SW 1271 (cell line): ENCODE measurements at places on chromosomes 1 and 21.

DNA sequence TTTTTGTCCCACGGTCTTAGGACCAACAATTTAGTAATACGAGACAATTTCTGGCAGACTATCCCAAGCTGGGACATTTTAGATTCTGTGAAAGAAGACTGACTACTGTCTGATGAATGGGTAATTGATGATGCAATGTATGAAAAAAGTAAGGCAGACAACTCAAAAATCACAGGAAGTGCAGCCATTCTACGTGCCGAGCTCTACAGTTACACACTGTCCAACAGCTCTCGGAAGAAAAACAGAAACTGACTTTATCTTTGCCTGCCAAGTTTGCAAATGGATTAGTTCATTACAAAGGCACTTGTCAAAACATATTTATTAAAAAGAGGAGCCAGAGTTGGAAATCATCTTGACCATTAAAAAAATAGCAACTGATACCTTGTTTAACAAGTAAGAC, 31.3 kb downstream of the ZBTB8B start:
- DNase-seq: no peak

DNA sequence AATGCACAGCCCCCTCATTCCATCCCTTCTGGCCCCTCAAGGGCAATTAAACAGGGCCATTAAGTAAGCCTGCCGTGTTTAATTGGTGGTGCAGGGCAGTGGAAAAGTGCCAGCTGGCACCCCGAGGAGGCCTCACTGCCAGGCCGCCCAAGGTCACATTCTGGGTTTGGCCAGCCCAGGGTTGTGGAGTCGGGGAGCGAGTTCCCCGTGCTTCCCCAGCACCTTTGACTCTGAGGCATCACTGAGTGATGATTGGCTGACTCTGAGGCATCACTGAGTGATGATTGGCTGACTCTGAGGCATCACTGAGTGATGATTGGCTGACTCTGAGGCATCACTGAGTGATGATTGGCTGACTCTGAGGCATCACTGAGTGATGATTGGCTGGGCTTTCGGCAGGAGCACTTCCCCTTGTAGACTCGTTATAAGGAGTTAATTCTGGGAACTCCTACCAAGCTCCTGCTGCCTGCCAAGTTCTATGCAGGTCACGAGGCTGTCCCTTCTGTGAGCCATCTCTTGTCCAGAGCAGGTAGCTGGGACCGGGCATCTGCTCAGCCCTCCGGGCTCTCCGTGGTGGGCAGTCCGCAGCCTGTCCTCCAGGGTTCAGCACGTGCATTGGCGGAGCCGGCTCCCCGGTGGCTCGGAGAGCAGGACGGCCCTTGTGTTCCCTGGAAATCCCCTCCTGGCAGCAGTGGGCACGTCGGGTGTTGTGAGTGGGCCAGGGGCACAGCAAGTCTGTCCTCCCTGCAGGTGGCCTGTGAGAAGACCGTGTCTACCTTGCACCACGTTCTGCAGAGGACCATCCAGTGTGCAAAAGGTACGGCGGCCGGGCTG, 20.9 kb downstream of the CSTB start:
- DNase-seq: no peak

DNA sequence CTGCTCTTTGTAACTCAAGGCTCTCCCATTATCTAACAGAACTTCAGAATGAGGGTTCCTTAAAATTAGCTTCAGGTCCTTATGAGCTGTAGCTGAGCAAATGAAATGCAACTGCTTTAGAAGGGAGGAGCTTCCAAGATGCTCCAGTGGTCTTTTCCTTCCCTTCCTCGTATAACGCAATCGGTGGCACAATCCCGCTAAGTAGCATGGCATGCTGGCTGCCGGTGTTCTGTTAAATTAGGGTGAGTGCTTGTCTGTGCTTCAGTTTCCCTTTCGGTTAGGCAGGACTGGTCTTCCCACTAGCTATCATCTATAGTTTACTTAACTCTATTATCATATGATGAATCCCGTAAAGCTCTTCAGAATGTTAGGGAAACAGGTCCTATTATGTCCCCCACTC, 917 bp downstream of the KIAA0040 start:
- no peak for DNase-seq

DNA sequence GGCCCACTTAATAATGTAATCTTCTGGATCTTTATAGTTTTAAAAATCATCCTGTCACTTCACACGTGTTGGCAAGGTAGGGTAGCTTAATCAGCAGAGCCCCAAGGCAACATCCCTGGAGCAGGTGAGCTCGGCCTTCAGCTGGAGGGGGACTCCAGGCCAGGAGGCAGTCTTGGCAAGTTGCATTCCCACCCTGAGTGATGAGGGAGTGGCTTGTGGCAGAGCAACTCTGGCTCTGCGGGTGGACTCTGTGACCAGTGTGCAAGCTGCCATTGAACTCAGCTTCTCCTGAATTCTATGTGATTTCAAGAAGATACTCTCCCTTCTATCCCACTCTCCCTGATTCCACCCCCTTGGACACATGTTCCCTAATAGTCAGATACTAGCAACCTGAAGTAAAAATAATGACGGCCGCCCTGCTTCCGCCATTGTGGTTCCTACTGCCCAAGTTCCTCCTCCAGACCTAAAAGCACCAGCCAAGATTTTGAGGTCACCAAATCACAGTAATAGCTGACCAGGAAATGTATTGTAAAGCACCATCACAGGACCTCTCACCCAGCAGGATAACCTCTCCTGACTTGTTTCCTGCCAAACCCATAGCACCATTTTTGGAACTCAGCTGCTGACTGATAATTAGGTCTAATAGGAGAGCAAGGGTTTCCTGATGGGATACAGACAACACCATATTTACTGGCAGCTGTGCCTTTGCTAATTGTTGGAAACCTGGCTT, 11.5 kb upstream of the LYST start:
- DNase-seq: no peak

GRCh38 chr1:204685236-204686006, at the start of gene LRRN2:
Gene LRRN2 (minus strand): TSS chr1:204685738. CDS start chr1:204619992, 65,746 bp downstream.
- DNase-seq: no peak

- no peak for DNase-seq
These were observed 10.7 kb downstream of the ZNF648 start for GRCh38 chr1:182050481-182051448.

DNA sequence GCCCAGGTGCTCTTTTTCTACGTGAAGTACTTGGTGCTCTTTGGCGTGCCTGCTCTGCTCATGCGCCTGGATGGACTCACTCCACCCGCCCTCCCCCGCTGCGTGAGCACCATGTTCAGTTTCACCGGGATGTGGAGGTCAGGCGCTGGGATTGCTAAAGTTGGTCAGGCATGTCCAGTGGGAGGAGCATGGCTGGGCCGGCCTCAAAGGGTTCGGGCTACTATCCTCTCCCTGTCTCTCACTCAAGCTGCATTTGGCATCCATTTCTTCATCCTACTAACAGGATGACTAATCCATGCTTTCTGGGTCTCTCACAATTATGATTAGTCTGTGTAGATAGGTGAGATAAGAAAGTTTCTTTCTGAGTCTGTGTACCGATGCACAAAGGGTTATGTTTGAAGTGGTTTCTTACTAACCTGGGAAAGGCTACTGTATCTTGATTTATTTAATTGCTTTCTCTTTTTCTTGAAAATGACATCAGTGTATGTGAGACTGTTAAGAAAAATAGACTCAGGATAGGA, 135.9 kb downstream of the HHAT start:
- no peak for DNase-seq

- no peak for DNase-seq
These were observed 654.4 kb upstream of the NR5A2 start for GRCh38 chr1:199373139-199373538.

DNA sequence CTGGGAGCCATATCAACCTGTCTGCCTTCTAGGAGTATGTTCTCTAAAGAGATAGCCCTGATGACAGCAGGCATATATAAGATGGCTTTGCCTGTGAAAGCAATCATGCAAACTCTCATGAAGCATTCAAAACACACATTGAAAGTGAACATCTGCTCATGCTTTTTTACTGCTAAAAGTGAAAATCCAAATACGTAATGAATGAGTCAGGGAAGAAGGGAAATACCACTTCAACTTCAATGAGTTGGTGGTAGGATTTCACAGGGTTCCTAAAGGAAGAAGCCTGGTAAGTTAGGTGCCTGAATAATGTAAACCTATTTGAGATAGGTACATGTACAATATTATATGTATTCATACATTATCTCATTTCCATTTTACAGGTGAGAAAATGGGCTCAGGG, 50.5 kb upstream of the SLFNL1 start:
- no peak for DNase-seq

DNA sequence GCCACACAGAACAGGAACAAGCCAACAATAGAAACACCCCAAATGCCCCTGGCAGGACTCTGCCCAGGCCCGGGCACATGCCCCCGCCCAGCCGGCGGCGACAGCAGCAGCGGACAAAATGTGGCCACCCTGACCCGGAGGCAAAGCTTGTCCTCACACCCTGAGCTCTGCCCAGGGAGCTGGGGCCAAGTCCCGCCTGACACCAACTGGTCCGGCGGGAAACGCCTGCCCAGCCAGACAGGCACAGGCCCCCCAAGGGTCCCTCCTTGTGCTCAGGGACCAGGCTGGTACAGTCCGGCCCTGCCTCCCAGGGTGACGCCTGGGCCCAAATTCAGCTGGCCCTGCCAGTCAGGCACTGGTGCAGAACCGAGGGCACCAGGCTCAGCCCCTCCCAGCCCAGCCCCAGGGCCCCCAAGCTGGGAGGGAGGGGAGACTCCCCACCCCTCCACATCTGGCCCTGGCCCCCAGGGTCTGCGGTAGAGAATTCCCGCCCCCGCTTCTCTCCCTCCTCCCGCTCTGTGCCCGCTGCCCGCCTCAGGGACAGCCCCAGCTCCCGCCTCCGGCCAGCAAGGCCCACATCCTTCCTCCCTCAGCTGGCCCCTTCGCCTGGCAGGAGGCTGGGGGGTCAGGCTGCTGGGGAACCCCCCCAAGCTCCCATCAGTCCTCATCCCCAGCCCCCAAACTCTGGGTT, 2.0 kb downstream of the AHDC1 start:
- DNase-seq: no peak

GRCh38 chr21:27674041-27674615, 707.2 kb upstream of the ADAMTS5 start:
- DNase-seq: no peak

- no peak for DNase-seq
These were observed 55.5 kb downstream of the TLR5 start for GRCh38 chr1:223087291-223088255.

DNA sequence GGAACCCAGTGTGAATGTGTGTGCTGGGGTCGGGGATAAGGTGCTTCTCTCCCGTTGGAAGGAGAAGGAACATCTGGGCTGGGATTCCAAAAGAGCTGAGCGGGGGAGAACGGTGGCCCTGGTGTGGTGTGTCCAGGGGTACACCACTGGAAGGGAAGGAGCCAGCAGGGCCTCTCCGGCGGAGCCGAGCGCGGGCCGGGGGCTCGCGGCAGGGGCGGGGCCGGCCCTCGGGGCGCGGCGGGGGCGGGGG, 231 bp upstream of the RPS6KA1 start:
- no peak for DNase-seq

DNA sequence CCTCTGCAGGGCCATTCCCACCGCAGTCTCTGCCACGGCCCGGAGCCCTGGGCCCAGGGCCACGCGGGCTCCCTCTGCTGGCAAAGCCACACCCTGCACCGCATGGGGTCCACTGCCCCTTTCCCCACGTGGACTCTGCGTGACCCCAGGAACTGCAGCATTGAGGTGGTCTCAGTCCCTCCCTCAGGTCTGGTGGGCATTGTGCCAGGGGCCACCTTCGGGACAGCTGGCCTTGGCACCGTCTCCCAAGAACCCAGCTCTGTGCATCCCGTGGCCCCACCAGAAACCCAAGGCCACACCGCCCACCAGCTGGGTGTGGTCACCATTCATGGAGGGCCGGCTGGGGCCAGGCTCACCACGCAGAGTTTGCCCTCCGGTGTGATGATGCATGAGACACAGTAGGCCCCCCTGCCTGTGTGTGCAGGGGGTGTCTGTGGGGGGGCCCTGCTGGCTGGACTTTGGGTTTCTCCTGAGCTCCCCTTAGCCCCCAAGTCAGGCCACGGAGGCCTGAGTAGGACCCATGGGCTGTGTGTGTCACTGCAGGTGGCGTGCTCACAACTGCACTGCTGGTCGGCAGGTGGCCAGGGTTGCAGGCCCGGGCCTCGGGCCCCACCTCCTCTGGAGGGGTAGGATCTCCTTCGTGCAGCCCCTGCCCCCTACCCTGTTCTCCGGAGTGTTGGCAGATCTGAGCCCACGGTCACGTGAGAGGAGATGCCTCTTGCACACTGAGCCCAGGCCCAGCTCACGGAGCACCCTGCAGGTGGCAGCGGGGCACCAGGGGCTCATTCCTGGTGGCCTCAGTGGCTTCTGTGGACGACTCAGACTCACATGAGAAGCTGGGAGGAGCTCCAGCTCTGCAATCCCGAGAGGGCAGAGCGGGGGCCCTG, 5.8 kb downstream of the VWA1 start:
- no peak for DNase-seq

- no peak for DNase-seq
These were observed 14.1 kb upstream of the MYOG start for GRCh38 chr1:203099805-203100515.

GRCh38 chr1:87556326-87556725, 227.6 kb downstream of the LMO4 start:
- DNase-seq: no peak

DNA sequence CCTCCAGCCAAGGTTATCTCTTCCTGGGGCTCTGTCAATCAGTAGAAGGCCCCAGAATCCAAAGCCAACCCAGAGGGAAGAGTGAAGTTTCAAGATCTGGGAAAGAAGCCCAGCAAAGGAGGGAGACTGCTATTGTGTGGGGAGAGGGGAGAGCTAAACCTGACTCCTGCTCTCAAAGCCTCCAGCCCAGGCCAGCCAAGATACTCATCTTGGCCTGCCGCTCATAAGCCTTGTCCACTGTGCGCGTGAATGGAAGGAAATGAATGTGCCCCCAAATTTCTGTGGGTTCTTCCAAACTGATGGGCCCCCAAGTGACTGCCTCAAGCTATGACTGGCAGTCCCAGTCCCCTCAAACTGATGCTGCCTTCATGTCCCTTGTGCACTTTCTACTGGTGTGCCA, 2.0 kb downstream of the PLXNA2 start:
- DNase-seq: no peak
